ENCODE measurements at places on chromosomes 5 and 9. TPM values are rescaled to one million over a fixed set of nuclear protein-coding genes. Genes with fewer than 3 reads are reported as not detected.

- no peak for DNase-seq
Measured at GRCh38 chr5:84715686-84716085, 331.0 kb upstream of the EDIL3 start.

GRCh38 chr9:4804531-4805016, 11.8 kb downstream of the RCL1 start:
- no peak for DNase-seq

GRCh38 chr9:112863746-112864145, 26.9 kb downstream of the SLC46A2 start:
- DNase-seq: no peak

Gene SPATA31A3
- not detected for total RNA-seq

Gene SLC34A3
- total RNA-seq: 0.27 TPM

- no peak for DNase-seq
Measured at GRCh38 chr5:109691996-109692395, 2.3 kb downstream of the MAN2A1 start.

Gene PDE6A
- 0.18 TPM for total RNA-seq

- DNase-seq: no peak
Measured at GRCh38 chr5:83911367-83911919, 190.8 kb upstream of the HAPLN1 start.

GRCh38 chr5:478982-479535, 36.1 kb downstream of the EXOC3 start:
- DNase-seq: no peak

Gene PCDHA9
- total RNA-seq: 4.0 TPM

- peak; percentile 53 for DNase-seq
Measured at GRCh38 chr9:16154521-16155078, 601.8 kb downstream of the CCDC171 start.

GRCh38 chr9:129586245-129586644, 34.7 kb downstream of the C9orf50 start:
- DNase-seq: no peak

DNA sequence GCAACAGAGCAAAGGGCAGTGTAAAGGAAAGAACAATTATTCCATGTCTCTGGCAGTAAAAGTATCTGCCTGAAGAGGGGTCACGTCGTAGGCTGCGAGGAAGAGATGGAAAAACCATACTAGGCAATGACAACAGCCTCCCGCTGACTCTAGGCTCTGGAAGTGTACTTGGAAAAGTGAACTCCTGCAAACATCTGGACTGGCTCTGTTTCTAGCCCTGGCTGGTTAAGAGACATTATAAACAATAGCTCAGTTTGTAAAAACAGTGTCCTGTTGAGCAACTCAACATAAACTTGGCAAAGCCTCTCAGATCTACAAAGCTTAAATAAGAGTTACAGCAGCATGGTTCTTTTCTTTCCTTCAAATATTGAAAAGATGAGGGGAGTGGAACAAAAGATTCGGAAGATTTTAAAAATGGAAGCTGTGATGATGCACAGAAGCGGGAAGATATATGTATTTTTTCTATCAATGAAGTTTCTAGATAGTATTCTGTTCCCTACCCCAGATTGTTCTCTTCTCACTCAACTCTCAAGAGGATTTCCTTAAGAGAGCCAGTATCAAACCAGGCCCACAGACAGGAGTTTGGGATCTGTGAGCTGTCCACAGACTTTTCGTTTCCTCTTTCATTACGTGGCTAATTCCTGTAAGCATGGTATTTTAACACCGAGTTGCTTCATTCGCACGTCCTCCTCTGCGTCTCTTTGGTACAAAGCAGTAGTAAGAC, 79.4 kb downstream of the SPTLC1 start:
- DNase-seq: no peak

GRCh38 chr5:16095612-16096011, 84.0 kb downstream of the MARCHF11 start:
- DNase-seq: no peak

All from mesothelial cell of epicardium (in vitro differentiated cells).